ENCODE measurements at places on chromosomes 12 and 14. TPM values are rescaled to one million over a fixed set of nuclear protein-coding genes. Genes with fewer than 3 reads are reported as not detected.
A peak's percentile ranks its signal among the peaks of the same experiment; 100 is the strongest.

DNA sequence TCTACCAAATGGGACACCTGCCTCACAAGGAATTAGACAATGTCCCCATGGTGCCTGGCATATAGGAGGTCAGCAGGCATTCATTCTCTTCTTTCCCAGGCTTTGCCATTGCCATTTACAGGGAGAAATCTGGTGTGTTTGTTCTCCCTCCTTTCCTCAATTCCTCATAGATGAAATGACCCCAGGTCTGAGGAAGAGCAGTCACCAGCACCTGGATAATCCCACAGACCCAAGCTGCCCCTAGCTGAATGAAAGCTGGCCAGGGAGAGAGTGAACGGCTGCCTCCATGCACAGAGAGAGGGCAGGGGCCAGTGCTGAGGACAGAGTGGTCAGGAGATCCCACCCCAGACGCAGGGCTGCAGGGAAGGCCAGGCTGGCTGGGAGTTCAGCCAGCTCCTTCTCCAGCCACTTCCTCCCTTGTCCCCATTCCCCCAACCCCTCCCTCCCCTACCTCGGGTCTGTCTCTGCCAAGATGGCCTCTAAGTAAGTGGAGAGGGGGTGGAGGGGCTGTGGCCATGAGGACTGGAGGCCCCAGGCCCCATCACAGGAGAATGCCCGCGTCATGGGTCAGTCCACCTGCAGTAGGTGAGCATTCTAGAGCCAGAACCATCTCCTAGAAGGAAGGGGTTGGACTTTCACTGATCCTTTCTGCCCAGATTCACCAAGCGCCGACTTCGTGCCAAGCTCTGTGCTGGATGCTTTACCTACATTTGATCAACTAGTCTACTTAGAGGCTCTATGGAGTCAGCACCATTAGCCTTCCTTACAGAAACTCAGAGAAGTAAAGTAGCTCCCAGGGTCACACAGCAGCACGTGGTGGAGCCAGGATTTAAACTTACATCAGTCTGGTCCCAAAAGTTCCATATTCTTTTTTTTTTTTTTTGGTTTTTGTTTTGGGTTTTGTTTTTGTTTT is 2.0 kb upstream of the KRT4 start:
- no peak for DNase-seq

Gene IL31
- total RNA-seq: not detected

DNA sequence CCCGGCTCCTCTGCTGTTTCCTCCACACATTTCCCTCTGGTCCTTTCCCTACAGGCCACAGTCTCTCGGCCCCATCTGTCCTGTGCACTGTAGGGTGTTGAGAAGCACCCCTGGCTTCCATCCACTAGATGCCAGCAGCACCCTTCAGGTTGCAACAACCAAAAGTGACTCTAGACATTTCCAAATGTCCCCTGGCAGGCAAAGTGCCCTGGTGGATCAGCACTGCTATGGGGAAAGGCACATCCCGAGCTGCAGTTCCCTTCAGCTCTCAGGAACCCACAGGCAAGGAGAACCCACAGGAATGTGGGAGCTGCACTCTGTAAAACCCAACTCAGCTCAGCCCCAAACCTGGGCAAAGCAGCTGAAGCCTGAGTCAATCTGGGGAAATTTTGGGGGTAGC is 77.0 kb downstream of the RBM19 start:
- DNase-seq: peak; percentile 10

GRCh38 chr12:67786086-67786485 is 137.5 kb downstream of the DYRK2 start:
- no peak for DNase-seq

- DNase-seq: no peak
Observed at GRCh38 chr14:94646066-94646465, 33.9 kb downstream of the SERPINA3 start.

DNA sequence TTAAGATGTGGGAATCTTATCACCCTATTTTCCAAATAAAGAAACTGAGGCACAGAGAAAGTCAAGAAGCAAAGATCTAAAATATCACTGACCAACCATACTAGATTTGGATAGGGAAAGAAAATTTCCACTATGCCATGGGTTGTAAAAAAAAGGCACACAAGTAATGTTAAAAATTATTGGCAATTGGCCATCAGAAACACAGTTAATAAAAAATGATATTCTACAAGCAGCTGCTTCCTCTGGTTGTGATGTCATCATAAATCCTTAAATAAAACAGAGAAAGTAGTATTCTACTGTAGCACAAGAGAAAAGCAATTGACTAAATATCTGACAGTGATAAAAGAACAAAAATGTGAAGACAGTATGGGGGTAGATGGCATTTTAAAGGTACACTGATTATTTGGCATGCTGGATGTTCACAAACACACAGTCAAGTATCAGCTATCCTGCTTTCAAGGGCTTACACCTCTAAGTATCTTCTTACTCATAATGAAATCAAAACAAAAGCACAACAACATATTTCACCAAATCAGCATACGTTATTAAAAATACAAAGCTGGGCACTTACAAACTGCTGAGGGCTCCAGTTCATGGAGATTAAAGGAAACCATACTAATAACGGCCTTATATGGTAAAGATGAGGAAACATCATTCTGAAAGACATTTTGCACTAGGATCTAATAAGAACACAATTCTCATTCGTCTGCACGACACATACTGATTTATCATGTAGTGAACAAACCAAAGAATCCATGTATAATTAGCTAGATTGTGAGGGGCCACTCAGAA is 45.7 kb downstream of the CORO1C start:
- DNase-seq: no peak

Gene EFS
- total RNA-seq: not detected
